ENCODE measurements at places on chromosomes 2 and 18.
A peak's percentile ranks its signal among the peaks of the same experiment; 100 is the strongest.

DNA sequence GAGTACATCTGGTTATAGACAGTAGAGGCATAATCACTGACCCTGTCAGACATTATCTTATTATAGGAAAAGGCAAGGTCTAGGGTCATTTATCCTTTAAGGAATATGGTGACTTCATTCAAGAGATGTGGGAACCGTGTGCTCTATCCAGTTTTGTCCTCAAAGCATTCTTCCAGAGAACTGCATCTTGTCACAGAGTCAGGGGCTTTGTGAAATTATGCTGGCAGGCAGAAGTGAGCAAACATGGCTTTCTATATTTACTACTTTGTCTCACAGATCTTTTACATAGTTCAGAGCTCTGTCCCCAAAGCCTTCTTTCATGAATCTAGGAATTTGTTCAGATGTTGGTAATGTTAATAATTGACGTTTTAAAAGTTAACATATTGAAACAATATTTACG lies 177.4 kb downstream of the ASXL3 start:
- no peak for DNase-seq

GRCh38 chr2:205386109-205386508 lies 296.2 kb upstream of the NRP2 start:
- DNase-seq, result peak; percentile 87

DNA sequence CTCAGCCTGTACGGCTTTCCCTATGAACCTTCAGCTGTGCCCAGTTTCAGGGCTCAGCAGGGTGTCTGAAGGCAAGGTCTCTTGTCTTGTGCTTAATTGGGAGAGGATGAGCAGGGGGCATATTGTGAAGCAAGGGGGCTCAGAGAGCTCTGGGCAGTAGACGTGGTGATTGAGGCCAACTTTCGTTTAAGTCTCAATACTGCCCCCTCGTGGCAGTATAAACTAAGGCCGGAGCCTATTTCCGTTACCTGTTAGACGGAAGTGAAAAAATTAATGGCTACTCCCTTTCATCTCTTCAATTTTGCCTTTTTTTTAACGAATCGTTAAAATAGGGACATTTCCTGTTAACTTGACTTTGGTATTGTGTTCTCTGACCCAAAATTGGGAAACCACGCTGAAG lies 193.4 kb downstream of the TDRD15 start:
- no peak for DNase-seq

DNA sequence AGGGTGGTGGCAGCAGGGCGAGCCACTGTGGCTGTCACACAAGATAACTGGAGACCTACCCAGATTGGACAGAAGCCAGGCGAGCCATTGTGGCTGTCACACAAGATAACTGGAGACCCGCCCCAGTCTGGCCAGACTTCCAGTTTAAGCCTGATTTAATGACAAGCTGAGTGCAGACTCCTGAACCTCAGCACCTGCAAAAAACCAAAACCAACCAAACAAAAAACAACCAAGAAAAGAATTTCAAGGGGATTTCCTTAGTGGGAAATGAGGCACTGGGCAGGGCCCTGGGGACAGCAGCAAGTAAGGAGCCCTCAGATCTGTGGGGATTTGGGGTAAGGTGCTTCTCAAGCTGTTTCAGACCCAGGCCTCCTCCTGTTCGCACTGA lies 95.2 kb upstream of the BOD1L2 start:
- no peak for DNase-seq

- DNase-seq, result no peak
Observed at GRCh38 chr2:78780256-78780655, 245.2 kb upstream of the REG3G start.

GRCh38 chr2:115774361-115774760 lies 1331.9 kb downstream of the DPP10 start:
- DNase-seq, result no peak

DNA sequence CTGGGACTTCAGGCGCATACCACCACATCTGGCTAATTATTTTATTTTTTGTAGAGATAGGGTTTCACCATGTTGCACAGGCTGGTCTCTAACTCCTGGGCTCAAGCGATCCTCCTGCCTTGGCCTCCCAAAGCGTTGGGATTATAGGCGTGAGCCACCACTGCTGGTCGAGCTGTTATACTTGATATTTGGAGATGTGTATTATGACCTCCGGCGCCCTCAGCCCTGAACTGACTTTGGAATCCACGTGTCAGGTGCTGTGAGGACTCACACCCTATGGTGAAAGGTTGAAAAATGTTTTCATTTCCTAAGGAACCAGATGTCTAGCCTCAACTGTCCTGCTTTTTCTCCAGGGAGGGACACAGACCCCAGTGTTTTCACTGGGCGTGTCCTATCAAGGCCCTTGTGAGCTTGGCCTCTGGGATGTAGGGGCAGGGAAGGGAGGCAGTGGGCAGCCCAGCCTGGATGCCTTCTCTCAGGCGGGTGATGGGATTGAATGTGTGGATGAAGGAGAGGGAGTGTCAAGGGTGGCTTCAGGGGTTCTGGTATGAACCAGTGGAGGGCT lies 56.4 kb upstream of the HAAO start:
- no peak for DNase-seq

- DNase-seq, result no peak
Observed at GRCh38 chr2:100068395-100068794, 74.0 kb downstream of the AFF3 start.

- DNase-seq, result no peak
Observed at GRCh38 chr2:10521356-10522169, 73.4 kb upstream of the ODC1 start.

DNA sequence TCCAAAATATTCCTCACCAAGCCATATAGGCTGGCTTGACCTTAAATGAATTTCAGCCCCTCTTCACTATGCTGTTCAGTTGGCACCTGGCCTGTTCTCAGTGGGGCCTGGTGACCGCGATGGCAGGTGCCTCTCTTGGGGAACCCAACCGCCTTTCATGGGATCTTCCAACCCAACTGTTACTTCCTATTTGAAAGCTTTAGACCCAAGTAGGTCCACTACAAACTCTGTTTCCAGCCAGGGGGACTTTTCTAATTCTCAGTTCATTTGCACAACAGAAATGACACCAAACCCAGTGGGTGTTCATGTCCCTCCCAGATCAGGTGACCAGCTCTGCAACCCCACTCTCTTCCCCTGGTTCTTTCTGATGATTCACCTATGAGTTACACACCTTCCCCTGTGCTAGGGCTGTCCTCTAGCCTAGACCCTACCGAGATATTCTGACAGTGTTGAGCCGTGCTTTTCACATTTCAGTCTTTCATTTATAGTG lies 35.6 kb upstream of the NDUFV2 start:
- no peak for DNase-seq

GRCh38 chr18:43129946-43130524 lies 14.6 kb upstream of the RIT2 start:
- DNase-seq, result peak; percentile 11

DNA sequence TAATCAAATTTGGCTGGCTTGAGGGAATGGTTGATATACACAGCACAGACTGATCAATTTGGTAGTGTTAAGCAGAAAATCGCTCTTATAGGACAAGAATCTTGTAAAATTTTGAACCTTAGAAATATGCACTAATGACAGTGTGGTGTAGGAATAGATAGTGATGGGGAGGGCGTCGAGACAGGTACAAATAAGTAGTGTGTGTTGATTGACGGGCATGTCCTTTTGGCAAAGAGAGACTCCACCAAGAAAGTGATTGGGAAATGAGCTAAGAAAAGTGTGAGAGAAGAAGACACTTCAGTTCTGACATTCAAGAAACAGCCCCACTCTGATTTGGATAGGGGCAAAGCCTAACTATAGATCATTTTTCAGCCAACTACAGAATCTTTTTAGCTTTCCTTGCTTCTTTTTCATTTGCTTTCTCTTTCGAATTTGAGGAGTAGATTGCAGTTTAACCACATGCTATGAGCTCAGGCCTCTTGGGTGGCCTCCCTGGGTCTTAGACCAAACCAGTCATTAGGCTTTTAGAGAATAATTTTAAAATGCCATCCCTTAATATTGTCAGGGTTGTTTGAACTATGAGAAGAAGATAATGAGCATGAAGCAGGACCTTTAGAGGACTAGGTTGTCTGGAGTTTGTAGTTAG lies 127.1 kb downstream of the CERS6 start:
- DNase-seq, result peak; percentile 46

- DNase-seq, result no peak
Observed at GRCh38 chr2:203940039-203940438, 3.5 kb downstream of the ICOS start.

GRCh38 chr2:43509886-43510285 lies 86.0 kb downstream of the THADA start:
- DNase-seq, result no peak

DNA sequence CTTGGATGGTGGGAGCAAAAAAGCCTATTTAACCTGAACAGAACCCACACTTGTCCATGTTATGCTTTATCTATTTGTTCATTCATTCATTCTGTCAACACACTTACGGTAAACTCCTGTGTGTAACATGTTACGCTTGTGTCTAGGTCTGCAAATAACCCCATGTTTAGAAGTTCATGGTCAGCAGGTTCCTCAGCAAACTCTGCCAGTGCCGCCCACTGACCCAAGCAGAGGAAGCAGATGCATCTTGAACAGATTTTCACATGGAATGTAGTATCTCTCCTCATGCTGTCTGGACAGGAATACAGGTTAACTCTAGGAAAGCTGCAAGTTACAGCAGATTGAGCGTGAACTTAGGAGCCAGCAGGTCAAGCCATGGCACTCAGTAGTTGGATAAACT lies 213.7 kb upstream of the COPS8 start:
- no peak for DNase-seq

GRCh38 chr2:32788114-32788513 lies 158.6 kb upstream of the LTBP1 start:
- DNase-seq, result no peak

GRCh38 chr2:54577035-54577434 lies 120.9 kb downstream of the SPTBN1 start:
- no peak for DNase-seq

DNA sequence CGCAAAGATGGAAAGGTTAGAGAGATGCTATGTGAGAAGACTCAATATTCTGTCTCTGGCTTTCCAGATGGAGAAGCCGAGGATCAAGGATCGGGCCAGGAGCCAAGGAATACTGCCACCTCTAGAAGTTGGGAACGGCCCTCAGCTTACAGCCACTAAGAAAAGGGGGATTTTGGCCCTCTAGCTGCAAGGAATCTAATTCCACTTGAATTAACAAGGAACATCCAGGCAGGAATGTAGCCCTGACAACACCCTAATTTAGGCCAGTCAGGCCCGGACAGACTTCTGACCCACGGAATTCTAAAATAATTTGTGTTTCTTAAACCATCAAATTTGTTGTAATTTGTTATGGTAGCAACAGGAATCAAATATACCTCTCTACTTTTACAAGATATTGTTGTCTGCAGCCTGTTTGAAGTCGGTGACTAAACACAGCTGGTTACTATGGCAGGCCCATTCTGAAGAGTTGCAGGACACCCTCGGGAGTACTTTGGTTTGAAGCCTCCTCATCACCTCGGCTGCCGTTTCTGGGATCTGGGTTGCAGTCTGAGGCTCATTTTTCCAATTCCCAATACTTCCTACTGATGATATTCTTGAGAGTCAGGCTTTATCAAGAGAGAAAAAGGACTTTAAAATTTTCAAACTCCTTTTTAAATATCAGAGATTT lies 1131.2 kb downstream of the TSN start:
- no peak for DNase-seq

GRCh38 chr2:226267516-226268289 lies 531.9 kb downstream of the IRS1 start:
- DNase-seq, result peak; percentile 10

- no peak for DNase-seq
Observed at GRCh38 chr2:241190291-241190981, 2.0 kb downstream of the ANO7 start.
